ENCODE measurements at places on chromosomes 5 and 9.

GRCh38 chr5:170135796-170136490, 30.2 kb downstream of the FOXI1 start:
- no peak for DNase-seq

DNA sequence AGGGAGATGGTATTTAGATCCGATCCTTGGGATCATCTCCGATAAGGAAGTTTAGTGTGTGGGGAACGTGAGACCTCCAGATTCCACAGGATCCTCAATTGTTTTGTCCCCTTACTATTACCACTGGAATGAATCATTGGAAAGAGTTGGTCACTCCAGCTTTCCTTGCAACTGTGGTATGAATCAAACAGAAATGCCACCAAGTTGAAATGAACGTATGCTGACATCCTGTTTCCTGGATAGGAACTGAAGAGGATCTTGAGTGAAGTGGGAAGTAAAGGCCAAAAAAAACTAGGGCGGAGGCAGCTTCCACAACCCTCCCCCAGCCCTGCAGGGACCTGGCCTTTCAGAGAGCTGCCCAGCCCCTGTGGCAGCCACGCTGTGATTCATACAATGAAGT, 23.9 kb downstream of the IRX1 start:
- DNase-seq: no peak

- no peak for DNase-seq
Observed at GRCh38 chr9:113532809-113533190, 69.3 kb downstream of the RGS3 start.

- no peak for DNase-seq
Observed at GRCh38 chr5:144205141-144205551, 34.5 kb downstream of the KCTD16 start.

DNA sequence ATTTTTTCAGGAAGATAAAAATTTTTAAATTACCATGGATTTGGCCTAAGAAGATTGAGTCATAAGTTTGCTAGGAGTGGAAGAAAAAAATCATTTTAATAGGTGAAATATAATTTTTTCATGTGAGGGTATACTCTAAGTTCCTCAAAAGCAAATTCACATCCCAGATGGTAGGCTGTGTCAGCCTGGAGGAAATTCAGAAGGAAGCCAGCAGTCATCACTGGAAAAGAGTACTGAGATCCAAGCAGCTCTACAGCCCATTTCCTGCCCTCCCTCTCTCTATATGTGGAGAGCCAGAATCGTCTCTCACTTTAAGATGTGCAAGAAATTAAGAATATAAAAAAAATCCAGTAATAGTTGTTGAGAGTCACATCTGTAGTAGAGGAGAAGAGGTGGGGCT, 126.5 kb upstream of the CDH18 start:
- DNase-seq: no peak

GRCh38 chr9:706606-707459, 134.7 kb upstream of the DMRT1 start:
- DNase-seq: no peak

GRCh38 chr5:141880961-141881801, 3.0 kb upstream of the PCDH1 start:
- DNase-seq: no peak

- no peak for DNase-seq
Observed at GRCh38 chr5:157729858-157730257, 1.4 kb upstream of the THG1L start.

- DNase-seq: no peak
Observed at GRCh38 chr5:99765011-99765410, 770.2 kb upstream of the FAM174A start.

GRCh38 chr9:131485728-131486422, 16.8 kb upstream of the POMT1 start:
- DNase-seq: no peak

DNA sequence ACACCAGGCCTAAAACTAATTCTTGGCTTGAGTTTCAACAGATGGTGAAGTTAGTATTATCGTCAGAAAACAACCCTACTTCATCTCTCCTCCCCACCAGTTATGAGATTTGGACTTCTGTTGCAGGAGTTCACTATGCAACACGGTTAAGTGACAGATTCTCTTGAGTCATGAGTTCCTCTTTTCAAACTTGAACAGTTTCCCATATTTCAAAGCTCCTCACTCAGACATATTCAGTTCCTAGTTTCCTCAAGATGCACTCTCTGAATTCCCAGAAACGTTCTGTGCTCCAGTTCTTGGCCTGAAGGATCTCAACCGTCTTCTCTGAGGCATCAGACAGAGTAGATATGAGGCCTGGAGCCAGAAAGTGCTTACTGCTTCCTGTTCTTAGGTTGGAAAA, 7.3 kb upstream of the PTGER4 start:
- DNase-seq: no peak

DNA sequence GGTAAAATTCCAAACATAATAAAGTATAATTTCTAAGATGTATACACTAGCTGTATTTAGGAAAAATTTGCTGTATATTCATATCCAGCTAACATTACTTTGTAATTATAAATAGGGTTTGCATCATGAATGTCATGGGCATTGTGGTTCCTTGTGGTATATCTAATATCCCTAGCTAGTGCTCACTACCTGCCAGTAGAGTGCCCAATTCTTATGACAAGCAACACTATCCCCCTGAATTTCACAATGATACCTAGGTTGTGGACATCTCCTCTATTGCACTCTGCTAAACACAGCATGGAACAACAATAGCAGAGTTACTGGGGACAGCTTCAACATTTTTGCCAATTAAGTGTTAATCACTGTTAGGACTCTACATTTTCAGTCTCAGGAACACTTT, 1656.5 kb downstream of the EFNA5 start:
- DNase-seq: no peak

- DNase-seq: no peak
Observed at GRCh38 chr9:3947588-3947845, 352.4 kb downstream of the GLIS3 start.

DNA sequence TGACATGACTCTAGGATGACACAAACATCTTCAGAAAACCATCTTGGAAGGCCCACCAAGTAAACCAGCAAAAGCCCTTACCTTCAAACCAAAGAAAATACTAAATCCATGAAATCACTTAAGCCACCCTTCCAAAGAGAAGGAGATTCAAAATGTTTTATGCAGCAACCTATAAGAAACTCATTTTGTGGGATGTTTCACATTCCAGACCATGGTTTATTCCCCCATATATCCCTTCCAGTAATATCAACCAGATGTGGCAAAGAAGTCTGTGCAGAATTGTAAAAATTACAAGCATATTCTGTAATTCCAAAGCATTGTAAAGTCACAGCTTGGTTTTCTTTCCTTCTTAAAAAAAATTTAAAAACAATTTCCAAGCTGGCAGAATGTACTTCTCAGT, 117.4 kb downstream of the SLIT3 start:
- DNase-seq: no peak

- DNase-seq: no peak
Observed at GRCh38 chr5:120442694-120443093, 21.4 kb upstream of the PRR16 start.

DNA sequence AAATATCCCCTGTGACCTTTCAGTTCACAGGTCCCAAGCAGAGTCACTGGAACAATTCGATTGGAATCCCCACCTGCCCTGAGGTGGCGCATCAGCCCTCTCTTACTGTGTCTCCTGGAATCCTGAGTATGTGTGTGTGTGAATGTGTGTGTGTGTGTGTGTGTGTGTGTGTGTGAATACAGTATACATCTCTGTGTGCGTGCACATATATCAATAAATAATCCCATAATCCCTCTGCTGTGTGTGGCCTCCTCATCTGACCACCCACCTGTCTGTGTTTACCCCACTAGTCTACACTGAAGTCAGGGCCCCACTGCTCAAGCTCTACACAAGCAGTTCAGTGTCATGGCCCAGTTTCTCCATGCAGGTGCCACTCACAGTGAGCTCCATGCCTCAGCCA, 187.4 kb downstream of the ERCC6L2 start:
- no peak for DNase-seq

DNA sequence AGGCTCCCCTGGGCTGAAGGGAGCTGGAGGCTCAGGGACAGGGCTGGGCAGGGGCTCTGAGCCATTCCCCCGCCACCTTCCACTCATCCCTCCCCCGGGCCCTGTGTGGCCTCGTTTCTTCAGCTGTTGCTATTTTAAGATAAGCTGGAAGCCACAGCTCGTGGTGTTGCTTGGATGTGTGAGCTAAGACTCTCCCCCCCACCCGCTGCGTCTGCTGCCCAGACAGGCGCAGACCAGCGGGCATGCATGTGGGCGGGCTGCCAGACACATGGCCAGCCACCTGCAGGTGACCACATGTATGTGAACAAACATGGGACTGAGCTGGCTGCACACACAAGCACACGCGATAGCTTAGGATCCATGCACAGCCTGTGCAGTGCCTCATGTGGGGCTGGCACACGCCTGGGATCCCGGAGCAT, 8.7 kb downstream of the SNCB start:
- no peak for DNase-seq

- DNase-seq: no peak
Observed at GRCh38 chr9:110897943-110898342, 140.3 kb downstream of the LPAR1 start.

- DNase-seq: no peak
Observed at GRCh38 chr9:77769246-77769645, 121.1 kb upstream of the GNA14 start.

DNA sequence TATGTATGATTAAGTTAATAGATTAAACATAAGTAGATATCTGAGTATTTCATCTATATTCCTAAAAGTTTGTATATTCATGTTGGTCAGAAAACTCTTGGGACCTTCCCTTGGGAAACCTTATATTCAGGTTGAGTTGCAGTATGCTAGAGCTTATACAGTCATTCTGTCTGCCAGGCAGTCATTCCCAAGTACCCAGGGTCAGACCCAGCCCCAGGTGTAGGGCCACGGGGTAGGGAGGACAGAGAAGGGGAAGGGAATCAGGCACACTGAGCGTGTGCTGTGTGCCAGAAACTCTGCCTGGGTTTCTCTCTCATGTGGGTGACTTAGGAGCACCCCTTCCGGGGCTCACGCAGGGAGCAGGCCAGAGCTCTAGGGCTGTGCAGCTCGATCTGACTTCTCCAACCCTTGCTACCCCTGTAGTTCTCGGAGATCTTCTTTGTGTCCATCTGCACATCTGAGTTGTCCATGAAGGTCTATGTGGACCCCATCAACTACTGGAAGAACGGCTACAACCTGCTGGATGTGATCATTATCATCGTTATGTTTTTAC, 28.2 kb downstream of the CATSPER3 start:
- DNase-seq: no peak

- no peak for DNase-seq
Observed at GRCh38 chr5:113065626-113066025, 89.0 kb downstream of the DCP2 start.

GRCh38 chr5:89216606-89217005, 333.6 kb upstream of the MEF2C start:
- no peak for DNase-seq

Data from epithelial cell of prostate (primary cell).